ENCODE measurements at places on chromosomes 13 and 19. TPM values are rescaled to one million over a fixed set of nuclear protein-coding genes. Genes with fewer than 3 reads are reported as not detected.

GRCh38 chr13:107360010-107360409 is 792.1 kb upstream of the ARGLU1 start:
- DNase-seq: no peak

DNA sequence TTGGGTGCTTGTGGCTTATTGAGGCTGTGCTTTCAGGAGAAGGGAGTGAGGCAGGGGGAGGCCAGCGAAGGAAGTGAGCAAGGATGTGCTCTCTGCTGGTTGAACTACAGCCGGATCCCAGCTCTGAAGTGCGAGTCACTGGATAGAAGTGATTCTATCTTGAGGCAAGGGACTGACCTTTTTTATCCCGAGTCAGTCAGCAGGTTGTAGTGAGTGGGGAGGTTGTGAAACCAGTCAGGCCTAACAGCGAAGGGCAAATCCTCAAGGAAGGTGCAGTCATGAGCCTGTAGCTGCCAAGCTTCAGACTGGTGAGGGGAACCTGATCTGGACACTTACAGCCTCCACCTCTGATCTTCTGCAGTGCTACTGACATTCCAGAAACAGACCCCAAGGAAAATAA is 18.6 kb downstream of the SCEL start:
- no peak for DNase-seq

ZNF264 gene
- total RNA-seq: 36.2 TPM

- DNase-seq: no peak
Measured at GRCh38 chr13:34803756-34804155, 138.3 kb upstream of the NBEA start.

DNA sequence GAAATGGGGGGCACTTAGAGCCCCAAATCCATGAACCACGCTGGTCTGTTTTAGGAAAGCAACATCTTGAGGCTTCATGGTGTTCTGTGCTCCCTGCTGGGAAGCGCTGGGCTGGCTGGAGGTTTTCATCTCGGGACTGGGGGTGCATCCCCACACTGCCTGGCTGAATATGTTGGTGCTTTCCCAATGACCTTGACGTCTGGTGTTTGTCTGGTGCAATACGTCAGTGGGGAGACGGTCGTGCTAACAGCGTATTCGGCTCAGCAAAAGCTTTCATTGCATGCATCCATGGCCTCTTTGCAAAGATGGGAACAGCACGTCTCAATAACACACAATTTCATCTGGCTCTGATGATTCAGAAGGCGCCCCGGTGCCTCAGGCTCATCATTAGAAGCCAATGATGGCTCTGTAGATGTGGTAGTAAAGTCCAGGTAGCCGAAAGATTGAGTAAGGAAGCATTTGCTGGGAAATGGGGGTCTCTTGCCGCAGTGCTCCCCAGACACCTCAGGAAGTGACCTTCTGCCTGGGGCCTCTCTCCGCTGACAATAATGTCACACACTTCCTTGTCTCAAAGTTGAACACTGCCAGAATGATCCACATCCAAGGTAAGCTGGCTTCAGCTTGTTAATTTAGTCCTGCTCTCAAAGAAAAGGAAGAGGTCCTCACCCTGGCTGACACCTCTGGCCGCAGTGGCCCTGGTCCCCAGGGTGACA is 97.7 kb downstream of the ING1 start:
- DNase-seq: no peak

PCP2 gene
- total RNA-seq: not detected

GRCh38 chr13:51687947-51688714 is 103.9 kb downstream of the WDFY2 start:
- peak; percentile 8 for DNase-seq

DNA sequence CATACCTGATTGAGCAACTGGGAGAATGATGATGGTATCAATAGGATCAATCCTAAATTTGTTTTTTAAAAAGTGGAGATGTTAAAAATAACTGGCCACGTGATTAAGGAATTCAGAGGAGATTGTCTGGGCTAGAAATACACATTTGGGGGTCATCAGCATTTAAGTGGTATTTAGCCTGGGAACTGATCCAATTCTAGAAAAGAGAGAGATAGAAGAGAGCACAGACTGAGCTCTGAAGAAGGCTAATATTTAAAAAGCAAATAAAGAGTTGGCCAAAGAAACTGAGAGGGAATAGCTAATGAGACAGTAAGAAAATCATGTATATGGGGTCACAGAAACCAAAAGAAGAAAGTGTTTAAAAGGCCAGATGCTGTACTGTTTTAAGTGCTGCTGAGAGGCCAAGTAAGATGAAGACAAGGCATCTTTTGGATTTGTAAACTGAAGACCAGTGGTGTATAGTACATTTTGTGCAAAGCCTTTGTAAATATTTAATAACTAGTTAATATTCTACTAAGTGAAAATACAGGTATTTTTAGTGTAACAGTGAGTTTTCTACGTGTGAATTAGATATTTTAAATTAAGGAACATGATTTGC is 40.2 kb downstream of the UBL3 start:
- DNase-seq: no peak

GRCh38 chr19:19568802-19569756 is 31.0 kb downstream of the CILP2 start:
- DNase-seq: no peak

DNA sequence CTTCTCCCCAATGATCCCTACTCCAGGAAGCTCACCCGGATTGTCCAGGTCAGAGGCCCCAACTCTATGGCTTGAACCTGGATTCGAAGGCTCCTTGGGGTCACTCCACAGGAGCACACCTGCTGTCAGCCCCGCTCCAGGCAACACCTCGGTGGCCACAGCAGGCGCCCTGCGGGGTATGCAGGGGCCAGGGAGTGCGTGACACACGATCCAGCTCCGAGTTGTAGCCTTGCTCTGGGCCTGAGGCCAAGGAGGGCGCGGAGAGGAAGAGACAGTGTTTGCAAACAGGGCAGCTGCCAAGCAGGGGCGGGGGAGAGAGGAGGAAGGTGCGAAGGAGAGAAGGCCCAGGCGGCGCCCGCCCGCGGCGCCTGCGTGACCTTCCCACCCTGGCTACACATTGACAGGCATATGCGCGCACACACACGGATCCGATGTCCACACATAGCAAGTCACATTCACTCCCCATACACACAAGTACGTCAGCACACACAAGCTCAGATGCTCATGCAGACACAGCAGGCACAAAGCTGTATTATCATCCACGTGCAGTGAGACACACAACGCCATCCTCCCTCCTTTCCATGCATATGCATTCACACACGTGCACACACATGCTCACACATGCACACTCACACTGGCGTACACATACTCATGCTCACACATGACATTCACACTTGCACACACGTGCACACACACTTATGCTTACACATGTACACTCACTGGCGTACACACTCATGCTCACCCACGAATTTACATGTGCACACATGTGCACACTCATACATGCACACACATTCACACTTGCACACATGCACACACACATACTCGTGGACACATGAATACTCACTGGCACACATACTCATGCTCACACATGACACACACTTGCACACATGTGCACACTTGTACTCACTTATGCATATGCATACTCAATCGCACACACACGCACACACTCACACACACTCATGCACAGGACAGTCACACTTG is 10.4 kb downstream of the SBK2 start:
- DNase-seq: no peak

DNA sequence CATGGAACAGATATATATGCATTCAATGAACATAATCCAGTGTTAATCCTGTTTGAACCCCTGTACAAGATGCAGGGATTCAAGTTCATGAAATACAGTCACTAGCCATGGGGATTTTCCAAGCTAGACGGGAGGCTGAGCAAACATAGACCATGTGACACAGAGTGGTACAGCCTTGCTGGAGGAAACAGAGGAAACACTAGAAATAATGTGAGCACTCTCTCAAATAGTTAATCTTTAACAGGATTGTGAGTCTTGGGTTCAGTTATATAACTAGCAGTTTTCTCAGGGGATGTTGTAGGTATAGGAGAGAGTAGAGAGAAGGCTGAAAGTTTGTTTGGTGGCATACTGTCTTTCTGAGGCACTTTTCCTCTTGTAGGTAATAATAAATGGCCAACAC is 13.9 kb upstream of the LGALS16 start:
- no peak for DNase-seq

LAIR2 gene
- total RNA-seq: not detected

- no peak for DNase-seq
Measured at GRCh38 chr13:39310961-39311360, 272.7 kb downstream of the NHLRC3 start.

GRCh38 chr13:32905063-32905863 is 111.0 kb upstream of the KL start:
- DNase-seq: no peak

DNA sequence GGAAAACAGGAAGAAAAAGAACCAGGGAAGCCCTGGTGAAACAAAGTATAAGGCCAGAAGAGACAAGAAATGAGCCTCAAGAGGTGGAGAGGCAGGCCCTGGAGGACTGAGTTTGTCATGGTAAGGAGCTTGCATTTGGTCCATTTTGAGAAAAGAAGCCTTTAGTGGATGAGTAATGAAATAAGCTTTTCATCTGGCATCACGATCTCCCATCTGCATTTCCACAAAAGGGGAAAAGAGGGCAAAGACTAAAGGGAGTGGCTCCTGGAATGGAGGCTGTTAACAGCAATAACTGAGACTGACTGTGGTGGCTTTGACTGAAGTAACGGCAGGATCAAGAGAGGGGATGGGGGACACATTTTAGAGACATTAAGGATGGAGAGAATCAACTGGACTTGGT is 148.8 kb upstream of the NBEA start:
- DNase-seq: no peak

GRCh38 chr13:113631341-113632095 is 26.5 kb downstream of the ATP4B start:
- no peak for DNase-seq

DNA sequence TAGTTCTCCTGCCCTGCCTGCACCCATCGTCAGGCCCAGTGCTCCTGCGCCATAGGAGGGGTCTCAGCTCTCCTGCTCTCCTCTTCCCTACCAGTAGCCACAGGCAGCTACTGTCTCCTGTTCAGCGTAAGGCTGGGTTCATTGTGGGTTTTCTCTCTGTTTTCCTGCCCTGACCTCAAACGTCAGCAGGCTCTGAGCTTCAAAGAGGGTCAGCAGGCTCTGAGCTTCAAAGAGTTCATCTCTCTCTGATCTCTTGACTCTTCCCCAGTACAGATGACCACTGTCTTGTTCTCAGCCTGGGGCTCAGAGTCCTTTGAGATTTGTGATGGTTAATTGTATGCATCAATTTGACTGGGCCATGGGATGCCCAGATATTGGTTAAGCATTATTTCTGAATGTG is 4.6 kb upstream of the CPB2 start:
- DNase-seq: no peak

- DNase-seq: no peak
Measured at GRCh38 chr13:45834411-45834994, 17.1 kb downstream of the SIAH3 start.

DNA sequence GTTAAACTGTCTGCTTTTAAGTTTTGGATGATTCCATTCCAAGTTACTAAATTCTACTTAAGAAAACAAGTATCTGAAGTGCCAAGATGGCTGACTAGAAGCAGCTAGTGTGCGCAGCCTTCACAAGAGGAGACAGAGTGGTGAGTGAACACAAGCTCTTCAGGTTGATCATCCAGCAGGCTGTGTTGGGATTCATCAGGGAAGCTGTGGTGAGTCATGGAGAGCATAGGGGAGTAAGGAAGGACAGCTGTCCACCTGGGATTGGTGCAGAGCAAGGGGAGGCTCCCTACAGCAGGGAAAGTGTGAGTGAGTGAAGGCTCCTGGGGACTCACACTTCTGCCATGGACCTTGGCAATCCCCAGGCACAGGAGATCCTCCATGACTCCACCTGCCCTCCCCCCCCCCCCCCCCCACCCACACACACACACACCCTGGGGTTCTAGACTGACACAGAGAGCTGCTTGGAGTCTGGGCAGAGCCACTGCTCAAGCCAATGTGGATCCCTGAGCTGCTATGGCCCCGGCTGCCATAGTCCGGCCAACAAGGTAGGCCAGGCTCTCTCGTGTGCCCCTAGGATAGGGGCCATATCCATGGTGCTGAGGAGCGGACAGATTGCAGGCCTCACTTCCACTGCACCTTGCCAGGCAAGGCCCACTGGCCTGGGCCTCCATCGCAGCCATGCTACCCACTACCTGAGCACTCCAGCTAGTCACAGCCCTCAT is 23.5 kb downstream of the SLC25A15 start:
- DNase-seq: no peak

ZNF382 gene
- 16.8 TPM for total RNA-seq

GRCh38 chr19:52237771-52238400 is 31.5 kb upstream of the ZNF766 start:
- peak; percentile 67 for DNase-seq

GRCh38 chr13:113607889-113608635 is 23.5 kb downstream of the TFDP1 start:
- no peak for DNase-seq

- no peak for DNase-seq
Measured at GRCh38 chr19:10554760-10555609, 10.8 kb downstream of the KRI1 start.

DNA sequence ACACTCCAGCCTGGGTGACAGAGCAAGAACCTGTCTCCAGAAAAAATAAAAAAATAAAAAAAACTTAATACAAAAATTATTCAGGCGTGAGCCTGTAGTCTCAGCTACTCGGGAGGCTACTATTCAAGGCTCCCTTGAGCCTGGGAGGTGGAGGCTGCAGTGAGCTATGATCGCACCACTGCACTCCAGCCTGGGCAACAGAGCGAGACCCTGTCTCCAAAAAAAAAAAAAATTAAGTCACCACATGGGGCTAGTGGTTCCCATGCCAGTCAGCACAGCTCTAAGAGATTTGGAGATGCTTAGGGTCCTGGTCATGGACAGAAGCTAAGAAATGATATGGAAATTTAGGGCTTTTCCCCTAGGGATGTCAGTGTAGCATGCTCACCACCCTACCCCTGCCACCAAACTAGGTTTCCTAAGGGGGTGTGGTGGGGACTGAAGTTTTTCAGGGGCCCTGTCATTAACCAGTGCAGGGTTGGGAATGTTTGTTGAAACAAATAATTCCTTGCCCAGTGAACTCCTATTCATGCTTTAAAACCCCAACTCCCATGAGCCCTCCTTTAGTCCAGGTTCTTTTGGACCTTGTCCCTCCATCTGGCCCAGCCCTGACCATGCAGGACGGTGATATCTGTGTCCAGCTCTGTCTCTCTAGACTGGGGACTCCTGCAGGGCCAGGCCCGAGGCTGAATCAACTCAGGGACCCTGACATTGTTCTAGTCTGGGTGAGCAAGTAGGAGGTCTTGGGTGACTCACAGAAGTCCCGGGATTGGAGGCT is 1.8 kb downstream of the FCHO1 start:
- DNase-seq: no peak

- DNase-seq: no peak
Measured at GRCh38 chr13:25062479-25062878, 33.5 kb upstream of the PABPC3 start.

PHF11 gene
- total RNA-seq: 6.6 TPM

GRCh38 chr19:17245535-17245984 is at the start of gene NR2F6:
Gene NR2F6 (minus strand): TSS chr19:17245919. CDS start chr19:17245220, 699 bp downstream.
- DNase-seq: no peak

DNA sequence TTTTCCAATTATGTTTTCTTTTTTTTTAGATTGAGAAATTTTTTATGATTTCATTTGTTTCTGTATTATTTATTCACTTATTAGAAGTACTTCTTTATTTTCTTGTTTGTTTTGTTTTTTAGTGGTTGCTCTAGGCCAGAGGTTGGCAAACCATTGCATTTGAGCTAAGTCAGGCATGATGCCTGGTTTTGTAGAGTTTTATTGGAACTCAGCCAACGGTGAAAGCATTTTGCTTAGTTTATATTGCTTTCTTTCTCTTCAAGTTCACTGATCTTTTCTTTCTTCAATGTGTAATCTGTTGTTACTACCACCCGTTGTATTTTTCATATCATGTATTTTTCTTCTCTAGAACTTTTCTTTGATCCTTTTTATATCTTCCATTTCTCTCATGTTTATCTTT is 19.7 kb downstream of the ZNF567 start:
- DNase-seq: no peak

SIGLEC5 gene
- total RNA-seq: not detected

GRCh38 chr13:29959086-29959485 is 108.7 kb upstream of the UBL3 start:
- DNase-seq: no peak
